Keratinocyte (primary cell): ENCODE measurements at places on chromosomes 7 and 10. TPM values are rescaled to one million over a fixed set of nuclear protein-coding genes. Genes with fewer than 3 reads are reported as not detected.

The KCP gene
- 0.03 to 0.17 TPM in 2 of 3 replicates, not detected in the other for polyA plus RNA-seq

The POMZP3 gene
- 6.9 to 11.7 TPM (median 9.1 TPM) in 3 replicates for polyA plus RNA-seq

The ANK3 gene
- polyA plus RNA-seq, result 8.2 to 9.1 TPM (median 8.3 TPM) in 3 replicates

The PLXDC2 gene
- 12.0 to 18.6 TPM (median 12.9 TPM) in 3 replicates for polyA plus RNA-seq
